ENCODE measurements at places on chromosomes 12 and 14.

DNA sequence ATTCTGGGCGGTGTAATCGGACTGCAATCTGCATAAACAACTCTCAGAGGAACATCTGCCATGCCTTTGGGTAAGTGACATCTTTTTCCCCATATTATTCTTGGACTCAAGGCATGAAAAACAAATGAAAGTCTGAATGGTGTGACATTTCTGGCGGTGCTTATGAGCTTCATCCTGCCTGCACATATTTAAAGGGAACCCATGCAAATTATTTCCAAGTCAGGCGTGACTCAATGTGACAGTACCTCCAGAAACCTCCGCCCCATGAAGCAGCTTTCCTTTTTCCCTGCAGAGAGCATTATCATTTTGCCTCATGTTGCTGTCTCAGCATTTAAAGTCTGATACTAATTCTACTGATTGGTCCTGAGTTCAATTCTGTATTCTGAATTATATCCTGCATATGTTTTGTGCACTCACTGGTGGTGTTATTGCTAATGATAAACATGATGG, 585.4 kb downstream of the SNAPC1 start:
- no peak for DNase-seq

DNA sequence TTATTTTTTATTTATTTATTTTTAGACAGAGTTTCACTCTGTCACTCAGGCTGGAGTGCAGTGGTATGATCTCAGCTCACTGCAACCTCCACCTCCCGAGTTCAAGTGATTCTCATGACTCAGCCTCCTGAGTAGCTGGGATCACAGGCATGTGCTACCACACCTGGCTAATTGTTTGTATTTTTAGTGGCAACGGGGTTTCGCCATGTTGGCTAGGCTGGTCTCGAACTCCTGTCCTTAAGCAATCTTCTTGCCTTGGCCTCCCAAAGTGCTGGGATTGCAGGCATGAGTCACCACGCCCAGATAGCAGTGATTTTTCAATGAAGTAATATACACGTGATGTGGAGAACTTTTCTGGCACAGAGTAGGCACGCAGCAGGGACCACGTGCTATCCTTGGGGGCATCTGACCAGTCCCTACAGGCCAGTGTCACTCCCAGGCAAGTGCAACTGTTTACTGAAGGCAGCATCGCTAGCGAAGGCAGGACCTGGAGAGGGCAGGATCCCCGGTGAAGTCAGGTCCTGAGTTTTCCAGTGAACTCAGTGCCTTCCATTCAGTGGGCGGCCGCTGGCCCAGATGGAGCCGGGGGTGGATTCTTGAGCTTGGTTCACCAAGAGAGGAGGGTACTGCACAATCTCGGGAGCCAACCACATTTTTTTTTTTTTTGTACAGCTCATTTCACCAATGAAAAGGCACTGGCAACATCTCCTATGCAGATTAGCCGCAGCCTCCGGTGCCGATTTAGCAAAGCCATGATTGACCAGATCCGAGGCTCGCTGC, 11.1 kb upstream of the CLMN start:
- DNase-seq: no peak

- no peak for DNase-seq
These were observed 85.6 kb downstream of the CCDC92 start for GRCh38 chr12:123886931-123887582.

- no peak for DNase-seq
These were observed 21.6 kb downstream of the RERGL start for GRCh38 chr12:18068355-18068754.

- no peak for DNase-seq
These were observed 69.9 kb downstream of the WIF1 start for GRCh38 chr12:65051218-65051617.

DNA sequence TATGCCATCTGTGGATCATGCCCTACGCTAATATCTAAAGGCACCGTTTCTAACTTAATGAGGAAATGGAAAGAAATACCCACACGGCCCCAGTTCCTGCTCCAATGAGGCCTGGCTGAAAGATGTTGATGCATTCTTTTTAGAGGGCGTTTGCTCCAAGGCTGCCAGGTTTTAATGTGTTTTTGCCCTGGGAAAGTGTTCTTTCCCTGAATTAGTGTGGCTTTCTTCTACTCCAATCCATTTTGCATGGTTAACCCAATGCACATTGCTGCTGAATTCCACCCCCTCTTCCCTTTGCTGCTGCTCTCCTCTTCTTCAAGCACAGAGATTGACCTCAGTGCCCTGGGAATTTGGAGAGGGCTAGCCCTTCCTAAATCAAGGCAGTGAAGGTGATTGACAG, 1.1 kb downstream of the MYF5 start:
- no peak for DNase-seq

DNA sequence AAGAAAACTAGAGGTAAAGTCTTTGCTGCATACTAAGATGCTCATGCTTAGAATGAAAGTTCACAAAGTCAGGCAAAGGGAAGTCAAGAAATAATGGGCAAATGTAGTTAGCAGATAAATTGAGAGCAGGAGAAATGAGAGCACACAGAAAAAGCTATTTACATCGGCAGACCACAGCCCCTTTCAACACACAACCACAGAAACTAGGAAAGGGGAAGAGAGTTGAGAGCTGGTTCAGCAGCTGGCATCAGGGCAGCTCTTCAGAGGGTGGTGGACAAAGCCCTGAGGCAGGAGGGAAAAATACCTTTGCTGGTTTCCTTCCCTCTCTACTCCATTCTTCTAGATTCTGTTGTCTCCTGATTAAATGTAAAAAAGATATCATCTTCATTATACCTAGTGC, 95.4 kb upstream of the ANO4 start:
- DNase-seq: no peak

DNA sequence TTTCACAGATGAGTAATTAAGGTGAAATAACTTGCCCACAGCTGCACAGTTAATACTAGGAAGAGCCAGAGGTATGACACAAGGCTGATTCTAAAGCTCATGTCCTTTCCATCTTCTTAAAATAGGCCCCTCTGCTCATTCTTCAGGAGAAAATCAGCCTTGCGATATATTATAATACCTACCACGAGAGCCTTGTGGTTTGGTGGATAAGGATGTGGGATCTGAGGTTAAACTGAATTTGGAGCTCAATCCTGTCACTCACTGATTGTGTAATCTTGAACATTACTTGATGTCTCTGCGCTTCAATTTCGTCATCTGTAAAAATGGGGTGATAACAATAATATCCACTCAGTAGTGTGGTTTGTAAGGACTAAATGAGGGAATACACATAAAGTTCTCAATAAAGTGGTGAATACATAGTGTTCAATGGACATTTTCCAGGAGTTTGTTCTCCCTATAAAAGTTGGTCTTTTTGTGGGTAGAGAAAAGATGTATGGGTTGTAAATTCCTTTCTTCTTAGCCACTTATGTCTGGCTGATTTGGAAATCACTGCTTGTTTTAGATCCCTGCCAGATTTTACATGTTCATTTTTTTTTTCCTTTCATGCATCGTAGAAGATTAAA, 25.1 kb upstream of the ATP2B1 start:
- DNase-seq: peak; percentile 97

DNA sequence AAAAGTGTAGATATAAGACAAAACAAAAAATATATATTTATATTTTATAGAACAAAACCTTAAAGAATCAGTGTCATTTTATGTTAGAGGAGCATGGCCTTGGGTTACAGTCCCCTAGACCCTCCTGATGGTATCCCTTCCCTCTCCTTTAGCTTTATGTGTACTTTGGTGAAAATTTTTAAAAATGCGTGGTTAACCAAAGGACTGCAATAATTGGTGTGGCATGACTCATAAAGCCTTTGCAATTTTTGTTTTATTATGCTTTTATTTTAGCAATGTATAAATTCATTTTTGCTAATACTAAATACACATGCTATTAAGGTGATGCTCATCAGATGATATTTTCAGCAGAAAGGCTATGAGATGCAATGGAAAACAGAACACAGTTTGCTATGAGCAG, 264.4 kb downstream of the SYT1 start:
- DNase-seq: peak; percentile 52

- no peak for DNase-seq
These were observed 30.3 kb downstream of the CORO1C start for GRCh38 chr12:108700833-108701541.

DNA sequence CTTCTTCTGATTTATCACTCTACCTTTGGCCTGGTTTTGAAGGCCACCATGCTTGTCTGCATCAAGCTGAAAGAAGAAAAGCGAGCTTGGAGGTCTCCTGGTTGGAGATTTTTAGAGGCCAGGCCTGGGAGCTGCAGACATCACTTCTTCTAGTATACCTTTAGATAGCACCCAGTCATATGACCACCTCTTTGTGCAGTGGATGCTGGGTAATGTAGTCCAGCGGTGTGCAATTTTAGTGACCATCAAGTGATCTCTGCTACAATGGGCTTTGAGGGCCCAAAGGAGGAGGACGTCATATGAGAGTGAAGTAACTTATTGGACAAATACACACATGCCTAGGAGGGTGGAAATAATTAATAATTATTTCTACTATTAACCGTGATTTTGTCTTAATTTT, 15.2 kb upstream of the WNT5B start:
- no peak for DNase-seq

GRCh38 chr12:11794751-11795150, 145.3 kb downstream of the ETV6 start:
- DNase-seq: peak; percentile 81

GRCh38 chr12:68970306-68970705, 37.3 kb upstream of the CPM start:
- DNase-seq: no peak

- DNase-seq: peak; percentile 41
These were observed 499 bp downstream of the TOGARAM1 start for GRCh38 chr14:44962334-44963043.

DNA sequence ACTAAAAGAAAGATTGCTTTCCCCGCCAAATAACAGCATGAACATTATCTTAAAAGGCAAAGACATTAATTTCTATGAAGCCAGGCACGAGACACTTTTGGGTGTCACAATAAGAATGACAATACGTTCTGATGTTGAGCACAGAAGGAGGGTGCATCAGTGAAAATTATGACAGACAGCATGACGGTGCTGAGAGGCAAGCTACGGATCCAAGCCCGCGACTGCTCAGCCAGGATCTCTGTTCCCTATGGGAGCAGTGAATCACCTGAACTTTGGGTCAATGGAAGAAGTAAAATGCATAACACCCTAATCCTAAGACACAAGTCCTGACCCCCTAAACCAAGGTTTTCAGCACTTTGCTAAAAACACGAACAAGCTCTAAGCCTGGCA, 51.7 kb downstream of the SLC25A47 start:
- no peak for DNase-seq

GRCh38 chr12:55931780-55932550, 1.0 kb downstream of the DGKA start:
- DNase-seq: peak; percentile 12
